ENCODE measurements at places on chromosomes 12 and 14.

GRCh38 chr12:9784816-9785215 is 24.1 kb upstream of the CD69 start:
- DNase-seq = no peak

DNA sequence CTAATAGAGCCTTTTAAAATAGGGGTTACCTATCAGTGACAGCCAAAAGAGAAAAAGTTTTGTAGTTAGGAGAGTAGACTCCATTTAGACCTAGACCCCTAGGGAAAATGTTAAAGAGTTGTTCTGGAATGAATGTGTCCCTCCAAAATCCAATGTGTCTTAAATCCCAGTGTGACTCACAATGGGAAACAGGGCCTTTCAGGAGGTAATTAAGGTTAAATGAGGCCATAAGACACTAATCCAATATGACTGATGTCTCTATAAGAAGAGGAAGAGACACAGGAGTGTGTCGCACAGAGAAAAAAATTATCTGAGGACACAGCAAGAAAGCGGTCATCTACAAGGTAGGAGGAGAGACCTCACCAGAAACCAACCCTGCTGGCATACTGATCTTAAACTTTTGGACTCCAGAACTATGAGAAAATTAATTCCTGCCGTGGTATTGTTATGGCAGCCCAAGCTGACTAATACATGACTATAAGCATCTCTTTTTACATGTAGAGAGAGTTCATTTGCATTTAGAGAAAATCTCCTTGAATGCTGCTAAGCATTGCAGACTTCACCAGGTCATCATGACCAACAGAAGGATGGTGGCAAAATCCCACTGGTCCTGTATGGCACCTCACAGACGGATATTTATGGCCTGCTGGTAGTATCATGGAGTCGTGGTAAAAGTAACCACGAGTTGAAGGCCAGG is 259.6 kb upstream of the TMTC1 start:
- no peak for DNase-seq

DNA sequence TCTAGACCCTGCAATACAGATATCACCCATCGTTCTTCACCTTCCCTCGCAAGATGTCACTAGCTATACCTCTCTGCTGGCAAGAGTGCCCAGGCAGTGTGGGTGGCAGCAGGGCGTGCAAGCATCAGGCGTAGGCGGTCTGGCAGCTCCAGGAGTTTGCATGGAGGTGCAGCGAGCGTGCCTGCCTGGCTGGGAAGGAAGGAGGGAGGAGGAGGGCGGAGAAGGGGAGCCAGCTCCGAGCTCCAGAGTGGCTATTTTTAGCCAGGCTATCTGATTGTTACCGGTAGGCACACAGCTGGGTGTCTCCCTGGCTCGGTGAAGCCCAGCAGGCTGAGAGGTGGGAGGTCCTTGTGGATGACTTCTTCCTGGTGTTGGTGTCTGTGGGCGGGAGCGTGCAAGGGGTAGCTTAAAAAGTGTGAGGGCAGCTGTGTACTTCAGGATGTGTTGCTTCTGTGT is 6.2 kb downstream of the FOXJ2 start:
- DNase-seq = no peak

- DNase-seq = no peak
Measured at GRCh38 chr12:39372204-39372925, 70.6 kb downstream of the KIF21A start.

- DNase-seq = no peak
Measured at GRCh38 chr14:101508948-101509729, 52.2 kb upstream of the DIO3 start.

- no peak for DNase-seq
Measured at GRCh38 chr12:116465856-116466255, 93.3 kb upstream of the MAP1LC3B2 start.

- no peak for DNase-seq
Measured at GRCh38 chr12:132657004-132657727, 30.0 kb downstream of the POLE start.

DNA sequence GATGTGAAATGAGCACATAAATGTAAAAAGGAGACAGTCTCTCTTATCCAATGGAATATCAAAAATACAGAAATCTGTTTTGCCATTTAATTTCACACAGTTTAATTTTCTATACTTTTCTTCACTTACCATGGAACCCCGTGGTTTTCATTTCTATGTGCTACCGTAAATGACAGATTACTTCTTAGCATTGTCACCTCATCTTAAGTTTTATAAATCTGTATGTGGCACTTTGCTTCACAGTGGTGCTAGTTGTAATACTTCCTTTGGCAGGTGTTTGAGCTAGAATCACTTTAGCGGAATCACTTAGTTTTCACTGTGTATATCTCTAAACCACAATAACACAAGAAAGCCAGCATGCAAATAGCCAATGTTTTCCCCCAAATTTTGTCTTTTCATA is 781.9 kb upstream of the MGAT4C start:
- DNase-seq = no peak

DNA sequence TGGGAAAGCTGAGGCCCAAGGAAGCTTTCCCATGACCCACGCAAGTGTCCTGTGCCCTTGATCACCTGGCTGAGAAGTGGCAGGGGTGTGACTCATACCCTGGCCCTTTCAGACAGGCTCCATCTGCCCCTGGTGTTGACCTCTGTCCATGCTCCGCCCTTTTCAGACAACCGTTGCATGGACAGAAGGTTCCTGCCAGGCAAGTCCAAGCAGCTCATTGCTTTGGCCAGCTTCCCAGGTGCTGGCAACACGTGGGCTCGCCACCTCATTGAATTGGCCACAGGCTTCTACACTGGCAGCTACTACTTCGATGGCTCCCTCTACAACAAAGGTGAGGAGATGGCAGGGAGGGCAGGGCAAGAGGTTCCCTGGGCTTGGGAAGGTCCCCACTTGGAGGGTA is 103.5 kb downstream of the WSCD2 start:
- DNase-seq = no peak

GRCh38 chr12:1814266-1814665 is 6.1 kb upstream of the LRTM2 start:
- DNase-seq = no peak

- no peak for DNase-seq
Measured at GRCh38 chr14:80792771-80793170, 148.8 kb downstream of the CEP128 start.

DNA sequence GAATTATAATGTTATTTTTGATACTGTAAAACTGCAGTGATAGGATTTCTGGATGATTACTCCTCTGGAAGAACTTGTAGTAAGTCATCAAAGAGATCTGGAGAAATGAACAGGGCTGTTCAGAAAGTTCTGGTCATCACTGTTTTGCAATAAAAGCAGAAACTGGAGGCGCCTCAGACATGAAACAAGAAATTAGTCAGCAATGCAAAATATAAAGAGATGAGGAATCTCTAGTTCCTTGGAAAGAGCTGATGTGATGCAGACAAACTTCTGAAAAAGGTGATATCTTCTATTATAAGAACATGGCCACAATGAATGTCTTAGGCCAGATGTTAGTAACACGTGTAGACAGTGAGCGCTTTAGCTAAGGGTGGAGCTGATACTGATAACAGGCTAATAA is 9.5 kb downstream of the ACIN1 start:
- no peak for DNase-seq

DNA sequence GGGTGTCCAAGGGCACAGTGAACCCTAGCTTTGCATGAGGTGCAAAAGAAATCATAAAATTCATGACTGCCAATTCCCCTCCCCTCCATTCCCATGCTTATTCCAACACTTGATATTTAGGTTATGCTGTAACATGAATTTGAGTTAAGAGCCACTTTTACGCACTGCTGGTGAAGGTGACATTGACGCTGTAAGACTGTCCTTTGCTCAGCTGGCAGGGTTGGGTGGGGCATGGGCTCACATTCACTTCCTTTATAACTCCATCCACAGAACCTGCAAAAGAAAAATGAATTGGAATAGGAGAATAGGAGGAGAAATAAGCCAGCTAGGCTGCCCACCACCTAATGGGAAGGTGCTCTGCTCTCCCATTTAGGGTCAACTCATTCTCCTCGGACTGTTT is 6.9 kb downstream of the NPC2 start:
- no peak for DNase-seq

DNA sequence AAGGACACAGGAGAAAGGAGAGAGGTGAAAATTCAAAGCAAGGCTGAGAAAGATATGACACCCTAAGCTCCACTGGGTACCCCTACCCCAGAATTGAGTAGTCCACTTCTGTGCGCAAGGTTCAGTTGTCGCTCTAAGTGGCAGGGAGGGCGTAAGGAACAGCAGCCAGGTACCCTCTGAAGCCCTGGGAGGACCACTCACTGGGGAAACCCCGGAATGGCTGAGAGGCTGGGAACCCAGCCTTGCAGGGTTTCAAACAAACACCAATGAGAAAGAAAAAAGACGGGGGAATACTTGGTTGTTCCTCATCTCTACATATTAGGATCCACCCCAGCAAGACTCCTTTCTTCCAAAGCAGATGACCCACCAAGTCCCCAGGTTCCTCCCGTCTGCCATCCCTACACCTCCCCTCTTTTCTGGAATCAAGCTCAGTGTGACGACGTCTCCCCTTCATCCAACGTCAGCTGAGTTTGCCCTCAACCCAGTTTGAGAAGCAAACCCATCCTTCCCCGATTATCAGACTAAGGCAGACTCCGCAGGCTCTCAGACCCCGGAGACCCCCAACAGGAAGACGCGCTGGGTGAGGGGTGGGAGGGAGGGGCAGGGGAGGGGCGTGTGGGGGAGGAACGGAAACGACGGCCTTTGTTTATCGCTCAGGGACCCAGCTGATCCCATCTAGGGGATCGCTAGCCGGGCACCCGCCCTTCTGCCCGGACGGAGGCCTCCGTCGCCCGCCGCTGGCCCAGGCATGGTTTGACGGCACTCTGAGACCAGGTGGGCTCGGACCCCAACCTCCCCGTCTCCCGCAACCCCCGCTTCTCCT is 795 bp downstream of the LMBR1L start:
- DNase-seq = peak; percentile 37

- DNase-seq = no peak
Measured at GRCh38 chr14:52356025-52356424, 41.9 kb downstream of the PTGER2 start.

Data from HTR-8/SVneo (cell line).